ENCODE measurements at places on chromosomes 7 and 10. TPM values are rescaled to one million over a fixed set of nuclear protein-coding genes. Genes with fewer than 3 reads are reported as not detected.

CAV1 gene
- 160 TPM for total RNA-seq

GRCh38 chr10:110430340-110431273 is 67.1 kb upstream of the DUSP5 start:
- DNase-seq = no peak

GRCh38 chr7:37488163-37488764 is 39.6 kb upstream of the ELMO1 start:
- DNase-seq = peak; percentile 19

SUN3 gene
- total RNA-seq = not detected

SPDYE2B gene
- not detected for total RNA-seq

- no peak for DNase-seq
Observed at GRCh38 chr7:30471205-30471604, 7.4 kb downstream of the NOD1 start.

DNA sequence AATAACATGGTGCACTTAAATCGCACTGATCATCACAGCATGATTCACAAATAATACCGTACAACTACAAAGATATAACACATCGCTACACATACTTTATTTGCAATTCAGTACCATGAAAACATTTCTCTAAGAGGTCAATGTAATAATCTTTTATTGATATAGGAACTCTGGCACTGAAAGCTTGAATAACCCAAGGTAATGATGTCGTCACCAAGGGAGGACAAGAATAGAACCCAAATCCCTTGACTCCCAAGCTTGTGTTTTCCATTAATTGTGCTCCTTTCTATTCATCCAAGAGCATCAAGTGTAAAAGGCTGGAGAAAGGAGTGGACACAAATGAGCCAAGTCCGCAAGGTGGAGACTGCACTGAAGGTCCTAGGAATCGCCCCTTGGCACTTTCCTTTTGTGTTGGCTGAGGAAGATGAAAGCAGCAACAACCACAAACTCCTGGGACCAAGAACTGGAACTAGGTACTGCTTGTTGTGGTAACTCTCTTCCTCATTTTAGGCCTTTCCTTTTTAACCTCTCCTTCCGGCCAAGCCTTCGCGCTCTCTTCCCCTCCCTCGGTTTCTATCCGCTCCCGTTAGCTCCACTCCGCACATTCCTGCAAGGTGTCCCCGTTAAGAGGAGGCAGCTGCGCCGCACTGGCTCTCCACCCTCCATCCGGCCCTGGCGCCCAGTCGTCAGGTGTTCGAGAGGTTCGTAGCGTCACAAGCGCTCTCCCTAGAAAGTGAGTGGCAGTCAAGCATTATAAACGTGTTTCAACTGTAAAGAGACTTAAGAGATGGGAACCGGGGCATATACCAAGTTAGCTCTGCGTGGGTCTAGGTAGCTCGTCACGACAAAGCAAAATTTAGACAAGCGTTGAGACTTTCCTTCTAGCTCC is 1.0 kb upstream of the CBLL1 start:
- DNase-seq = no peak

MMP21 gene
- total RNA-seq = not detected

- no peak for DNase-seq
Observed at GRCh38 chr7:123023126-123023525, 27.6 kb upstream of the TAS2R16 start.

DNA sequence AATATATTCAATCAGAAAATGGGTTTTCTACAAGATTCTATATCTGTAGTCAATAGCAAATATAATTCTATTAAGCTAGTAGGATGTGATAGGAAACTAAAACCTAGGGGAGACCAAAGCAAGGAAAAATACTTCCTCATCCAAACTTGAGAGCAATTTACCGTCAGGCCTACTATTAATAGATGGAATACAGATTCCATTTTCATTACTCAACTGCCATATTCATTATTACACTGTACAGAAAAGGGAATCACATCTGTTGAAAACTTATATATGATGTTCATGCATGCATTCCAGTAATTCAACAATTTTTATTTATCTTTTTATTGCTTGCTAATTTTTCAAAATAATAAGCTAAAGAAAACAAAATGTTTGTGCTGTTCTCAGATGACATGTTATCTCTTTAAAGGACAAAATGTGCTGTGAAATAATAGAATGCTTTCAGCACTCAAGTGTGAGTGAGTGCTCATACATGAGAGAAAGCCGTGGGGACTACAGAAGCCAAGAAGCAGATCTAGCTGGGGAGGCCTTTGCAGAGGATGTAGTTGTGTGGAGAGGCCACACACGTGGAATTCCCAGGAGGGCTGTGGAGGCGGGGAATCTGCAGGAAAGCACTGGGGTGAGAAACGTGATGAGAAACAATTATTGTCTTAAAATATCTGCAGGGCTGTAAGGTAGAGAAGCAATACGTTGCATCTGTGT is 110.0 kb downstream of the EGFR start:
- no peak for DNase-seq

SP8 gene
- total RNA-seq = 1.4 TPM

OR9A2 gene
- total RNA-seq = not detected

DNA sequence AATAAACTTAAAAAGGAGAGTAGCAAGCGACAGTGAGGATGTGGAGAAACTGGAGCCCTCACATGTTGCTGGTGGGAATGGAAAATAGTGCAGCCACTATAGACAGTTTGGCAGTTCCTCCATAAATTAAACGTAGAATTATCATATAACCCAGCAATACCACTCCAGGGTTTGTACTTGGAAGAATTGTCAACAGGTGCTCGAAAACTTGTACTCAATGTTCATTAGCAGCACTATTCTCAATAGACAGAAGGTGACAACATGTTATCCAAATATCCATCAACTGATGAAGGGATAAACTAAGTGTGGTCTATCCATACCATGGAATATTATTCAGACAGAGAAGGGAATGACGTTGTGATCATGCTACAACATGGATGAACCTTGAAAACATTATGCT is 71.9 kb downstream of the GALNT11 start:
- no peak for DNase-seq

All from Caki2 (cell line).